Lower lobe of right lung (tissue), 2 donors: ENCODE measurements at places on chromosomes 11 and 22. TPM values are rescaled to one million over a fixed set of nuclear protein-coding genes. Genes with fewer than 3 reads are reported as not detected.
A peak's percentile ranks its signal among the peaks of the same experiment; 100 is the strongest.

The DNAJB7 gene
- total RNA-seq = not detected

The FOLR2 gene
- 28.1 TPM for total RNA-seq

The BMAL1 gene
- 25.2 TPM for total RNA-seq

The RAG2 gene
- not detected for total RNA-seq

- H3K4me1 ChIP-seq = peaks cover 5% of the 10 kb centered on the region
- DNase-seq = no peak
- no peak overlapping the region for H3K4me3 ChIP-seq
These were observed 24.3 kb upstream of the KCNQ1OT1 start for GRCh38 chr11:2724104-2724503.

DNA sequence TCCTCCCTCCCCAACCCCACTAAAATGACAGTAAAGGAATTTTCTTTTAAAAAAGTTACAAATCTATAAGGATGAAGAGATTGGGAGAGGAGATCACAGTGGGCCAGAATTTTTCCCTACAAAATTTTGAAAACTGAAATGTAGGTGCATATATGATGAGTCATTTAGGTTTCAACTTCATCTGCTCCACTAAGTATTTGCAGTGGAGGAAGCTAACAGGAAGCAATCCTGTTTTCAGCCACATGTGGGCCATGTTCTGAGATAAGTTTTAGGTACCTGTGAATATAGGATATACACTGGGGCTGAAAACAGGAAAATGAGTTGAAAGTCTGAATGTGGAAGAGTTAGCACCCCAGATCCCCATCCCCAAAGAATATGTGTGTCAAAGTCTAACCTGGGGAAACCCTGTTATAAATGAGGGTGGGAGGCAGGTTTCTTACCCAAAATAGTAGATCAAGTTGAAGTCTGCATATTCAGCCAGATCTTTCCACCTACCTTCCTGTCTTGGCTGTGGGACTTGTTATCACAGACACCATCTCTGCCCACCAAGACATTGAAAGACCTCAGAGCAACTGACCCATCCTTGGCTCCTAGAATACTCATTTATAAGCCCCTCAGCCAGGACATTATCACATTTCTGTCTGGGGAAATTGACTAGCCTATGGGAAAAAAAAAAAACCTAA lies 87.3 kb downstream of the PACS1 start:
- no peaks in the 10 kb centered on the region for H3K4me1 ChIP-seq
- no peak overlapping the region for H3K27ac ChIP-seq
- DNase-seq = no peak
- H3K27me3 ChIP-seq = no peaks in the 10 kb centered on the region
- no peaks in the 10 kb centered on the region for H3K36me3 ChIP-seq

The C11orf86 gene
- total RNA-seq = not detected

DNA sequence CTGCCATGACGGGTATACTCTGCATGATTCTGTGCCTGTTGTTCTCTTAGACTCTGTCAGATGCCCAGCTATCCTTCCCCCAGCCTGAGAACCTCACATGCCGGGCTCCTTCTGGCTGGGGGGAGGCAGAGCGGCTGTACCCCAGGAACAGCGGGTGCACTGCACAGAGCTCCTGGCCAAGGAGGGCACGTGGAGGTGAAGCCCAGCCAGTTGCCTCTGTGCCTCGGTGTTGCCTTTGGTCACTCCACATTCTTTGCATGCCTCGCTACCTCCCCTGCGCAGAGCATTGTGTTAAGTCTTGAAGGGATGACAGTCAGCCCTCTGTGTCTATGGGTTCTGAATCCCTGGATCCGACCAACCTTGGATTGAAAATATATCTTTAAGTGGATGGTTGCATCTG lies 77.7 kb downstream of the FEZ1 start:
- DNase-seq = no peak
- H3K27me3 ChIP-seq = no peaks in the 10 kb centered on the region
- no peaks in the 10 kb centered on the region for H3K36me3 ChIP-seq
- H3K4me1 ChIP-seq = no peaks in the 10 kb centered on the region
- no peak overlapping the region for H3K27ac ChIP-seq

The DDI1 gene
- not detected for total RNA-seq

DNA sequence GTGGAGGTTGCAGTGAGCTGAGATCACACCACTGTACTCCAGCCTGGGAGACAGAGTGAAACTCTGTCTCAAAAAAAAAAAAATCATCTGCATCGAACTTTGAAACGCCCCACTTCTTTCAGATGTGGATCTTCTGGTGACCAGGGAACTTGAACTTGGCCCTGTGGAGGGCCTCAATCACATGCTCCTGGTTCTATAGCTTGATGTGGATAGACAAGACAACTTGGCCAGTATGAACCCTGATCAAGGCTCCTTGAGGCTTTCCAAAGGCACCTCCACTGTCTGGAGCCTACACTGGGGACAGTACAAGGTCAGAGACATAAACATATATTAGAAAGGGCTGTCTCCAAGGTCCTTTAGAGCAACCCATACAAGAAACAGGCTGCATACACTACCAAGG lies 30.6 kb downstream of the RAB30 start:
- DNase-seq = no peak
- H3K27me3 ChIP-seq = no peaks in the 10 kb centered on the region
- peaks cover under 1% of the 10 kb centered on the region for H3K4me1 ChIP-seq
- H3K36me3 ChIP-seq = no peaks in the 10 kb centered on the region
- H3K27ac ChIP-seq = no peak overlapping the region

The PLAAT4 gene
- total RNA-seq = 150 TPM

- H3K27me3 ChIP-seq = no peaks in the 10 kb centered on the region
- DNase-seq = no peak
- no peak overlapping the region for H3K4me3 ChIP-seq
- peaks cover 28% of the 10 kb centered on the region for H3K4me1 ChIP-seq
These were observed 2.3 kb upstream of the CLPB start for GRCh38 chr11:72436661-72437060.

DNA sequence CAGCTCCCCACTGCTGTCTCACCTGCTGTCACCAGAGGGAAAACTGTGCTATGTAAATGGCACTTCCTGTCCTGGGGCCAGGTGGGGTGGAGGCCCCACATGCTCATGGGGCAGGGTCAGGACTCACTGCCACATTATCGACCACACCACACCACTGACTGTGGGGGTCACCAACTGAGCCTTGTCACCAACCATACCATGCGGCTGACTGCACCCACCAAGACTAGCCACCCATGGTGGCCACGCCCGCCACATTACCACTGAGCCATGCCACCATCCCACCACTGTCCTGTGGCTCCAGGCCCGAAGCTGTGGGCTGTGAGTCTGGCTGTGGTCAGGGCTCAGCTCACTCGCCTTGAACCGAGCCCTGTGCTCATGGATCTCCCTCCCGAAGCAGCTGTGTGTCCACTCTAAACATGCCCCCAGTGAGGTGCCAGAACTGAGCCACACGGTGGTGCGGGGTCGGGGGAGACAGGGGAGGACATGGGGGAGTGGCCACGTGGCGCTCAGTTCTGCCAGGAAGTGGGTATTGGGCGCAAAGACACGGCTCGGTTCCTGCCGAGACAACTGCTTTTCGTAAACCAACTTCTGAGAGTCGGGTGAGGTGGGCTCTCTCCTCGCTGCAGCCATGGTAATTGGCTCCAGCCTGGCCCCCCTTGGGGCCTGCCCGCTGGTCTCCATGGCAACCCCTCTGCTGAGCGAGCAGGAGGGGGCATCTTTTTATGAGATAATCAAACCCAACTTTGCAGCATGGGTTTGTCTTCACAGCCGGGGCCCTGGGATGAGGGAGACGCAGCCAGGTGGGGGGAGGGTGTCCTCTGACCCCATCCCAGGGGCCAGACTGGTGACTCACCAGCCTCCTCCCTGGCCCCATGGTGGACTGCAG lies 23.2 kb downstream of the RTN4R start:
- no peak overlapping the region for H3K4me3 ChIP-seq
- H3K27ac ChIP-seq = peak overlapping the region; percentile 2
- H3K27me3 ChIP-seq = no peaks in the 10 kb centered on the region
- no peaks in the 10 kb centered on the region for H3K36me3 ChIP-seq

GRCh38 chr11:46972343-46972742 lies 35.8 kb downstream of the CSTPP1 start:
- H3K4me3 ChIP-seq = no peak overlapping the region
- H3K27me3 ChIP-seq = no peaks in the 10 kb centered on the region
- no peak for DNase-seq
- no peak overlapping the region for H3K27ac ChIP-seq

DNA sequence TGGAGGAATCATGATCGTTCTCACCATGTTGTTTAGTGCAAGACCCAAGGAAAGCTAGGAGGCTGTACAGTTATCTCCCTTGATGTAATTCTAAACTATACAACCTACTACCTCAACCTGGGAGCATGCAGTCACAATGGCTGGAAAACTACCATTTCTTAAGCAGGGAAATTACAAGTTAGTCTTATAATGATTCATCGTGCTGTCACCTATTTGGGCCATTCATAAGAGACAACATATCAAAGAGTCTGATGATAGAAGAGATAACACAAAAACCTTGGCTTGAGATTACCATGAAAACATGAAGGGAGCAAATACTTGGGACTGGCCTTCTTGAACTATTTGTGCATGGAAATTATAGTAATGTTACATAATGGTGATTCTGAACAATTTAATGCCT lies 30.5 kb upstream of the BLID start:
- no peak for DNase-seq
- peaks cover 4% of the 10 kb centered on the region for H3K4me1 ChIP-seq
- no peak overlapping the region for H3K27ac ChIP-seq

DNA sequence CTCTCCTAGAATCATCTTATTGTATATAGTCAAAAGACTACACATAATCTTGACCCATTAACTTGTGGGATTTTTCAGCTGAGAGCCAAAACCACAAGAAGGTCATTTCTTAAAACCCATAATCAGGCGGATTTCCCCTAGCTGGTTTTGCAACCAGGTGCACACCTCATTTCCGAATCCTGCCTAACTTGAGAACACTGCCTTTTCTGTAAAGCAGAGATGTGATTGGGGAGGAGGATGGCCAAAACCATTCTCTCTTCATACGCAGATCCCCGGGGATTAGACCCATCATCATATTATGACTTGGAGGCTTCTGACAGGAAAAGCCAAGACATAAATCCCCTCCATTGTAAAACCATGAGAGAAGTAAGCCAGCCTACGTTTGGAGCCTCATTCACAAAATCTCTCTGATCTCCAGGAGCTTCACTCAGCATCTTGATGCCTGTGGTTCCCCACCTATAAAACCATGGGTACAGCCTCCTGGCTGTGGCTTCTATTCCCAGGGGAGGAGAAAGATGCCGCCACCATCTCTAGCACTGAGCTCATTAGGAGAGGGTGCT lies 191.3 kb downstream of the KIF18A start:
- H3K4me3 ChIP-seq = no peak overlapping the region
- no peak for DNase-seq
- no peaks in the 10 kb centered on the region for H3K4me1 ChIP-seq
- H3K27me3 ChIP-seq = no peaks in the 10 kb centered on the region
- no peak overlapping the region for H3K27ac ChIP-seq

- DNase-seq = no peak
- no peak overlapping the region for H3K27ac ChIP-seq
- no peaks in the 10 kb centered on the region for H3K27me3 ChIP-seq
- no peak overlapping the region for H3K4me3 ChIP-seq
These were observed 70.8 kb downstream of the RNF169 start for GRCh38 chr11:74819400-74819799.

- H3K27ac ChIP-seq = no peak overlapping the region
- no peaks in the 10 kb centered on the region for H3K36me3 ChIP-seq
- H3K4me1 ChIP-seq = peaks cover 42% of the 10 kb centered on the region
- H3K4me3 ChIP-seq = peak overlapping the region; percentile 46
These were observed 1.9 kb downstream of the NLRP6 start for GRCh38 chr11:279966-280705.

DNA sequence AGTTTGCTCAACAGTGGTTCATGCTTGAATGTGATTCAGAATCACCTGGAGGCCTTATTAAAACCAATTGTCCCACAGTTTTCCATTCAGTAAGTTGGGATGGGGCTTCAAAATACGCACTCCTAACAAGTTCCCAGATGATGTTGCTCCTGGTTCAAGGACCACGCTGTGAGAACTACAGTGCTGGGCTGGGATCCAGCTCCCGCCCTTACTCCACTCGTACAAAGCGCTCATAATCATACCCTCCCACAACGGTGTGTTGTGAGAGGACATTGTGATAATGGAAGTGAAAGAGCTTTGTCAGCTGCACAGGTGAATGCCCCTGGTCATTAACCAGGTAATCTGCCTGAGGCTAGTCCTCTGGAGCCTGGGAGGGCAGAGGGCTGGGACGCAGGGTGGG lies 1.3 kb upstream of the CD82 start:
- H3K27me3 ChIP-seq = no peaks in the 10 kb centered on the region
- H3K4me3 ChIP-seq = peak overlapping the region; percentile 79
- H3K36me3 ChIP-seq = no peaks in the 10 kb centered on the region
- peak overlapping the region; percentile 98 for H3K27ac ChIP-seq
- H3K4me1 ChIP-seq = peaks cover 61% of the 10 kb centered on the region
- no peak for DNase-seq

DNA sequence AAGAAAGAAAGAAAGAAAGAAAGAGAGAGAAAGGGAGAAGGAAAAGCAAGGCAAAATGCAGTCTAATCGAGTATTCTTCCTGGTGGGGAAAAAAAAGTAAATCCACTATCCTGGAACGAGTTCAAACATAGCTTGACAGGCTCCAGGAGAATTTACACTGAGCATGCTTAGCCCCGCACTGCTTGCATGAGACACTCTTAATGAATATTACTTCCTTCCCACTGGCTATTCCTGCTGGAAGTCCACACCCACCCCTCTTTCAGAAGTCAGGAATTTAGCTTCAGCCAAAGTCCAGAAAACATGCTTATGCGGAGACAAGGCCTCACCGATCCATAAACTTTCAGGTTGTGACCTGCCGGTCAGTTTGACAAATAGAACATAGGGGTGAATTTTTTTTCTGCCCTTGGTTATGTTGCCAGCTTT lies 251.8 kb upstream of the BLID start:
- no peaks in the 10 kb centered on the region for H3K27me3 ChIP-seq
- peaks cover 7% of the 10 kb centered on the region for H3K4me1 ChIP-seq
- peak overlapping the region; percentile 35 for H3K4me3 ChIP-seq
- peak overlapping the region; percentile 8 for H3K27ac ChIP-seq
- H3K36me3 ChIP-seq = no peaks in the 10 kb centered on the region
- no peak for DNase-seq
